ENCODE measurements at places on chromosomes 11 and 22.

GRCh38 chr11:124799348-124800225, 619 bp downstream of the MSANTD2 start:
- DNase-seq = peak; percentile 4

DNA sequence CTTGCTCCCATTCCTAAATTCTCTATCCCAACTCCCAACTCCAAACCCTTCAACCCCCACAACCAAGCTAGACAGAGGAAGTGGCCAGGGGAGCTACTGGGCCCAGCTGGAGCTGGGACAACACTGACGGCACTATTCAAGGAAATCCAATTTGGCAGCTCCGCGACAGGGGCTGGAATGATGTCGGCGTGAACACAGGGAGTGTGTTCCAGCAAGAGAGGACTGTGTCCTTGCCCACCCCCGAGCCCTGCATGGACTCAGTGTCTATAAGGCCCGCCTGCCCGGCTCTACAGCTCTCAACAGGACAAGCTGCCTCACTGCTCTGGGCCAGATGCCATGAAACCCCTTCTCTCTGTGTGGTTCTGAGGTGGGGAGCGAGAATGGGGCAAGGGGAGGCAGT, 11.3 kb downstream of the PCSK7 start:
- no peak for DNase-seq

GRCh38 chr11:71420455-71421241, 27.5 kb downstream of the DHCR7 start:
- DNase-seq = no peak

DNA sequence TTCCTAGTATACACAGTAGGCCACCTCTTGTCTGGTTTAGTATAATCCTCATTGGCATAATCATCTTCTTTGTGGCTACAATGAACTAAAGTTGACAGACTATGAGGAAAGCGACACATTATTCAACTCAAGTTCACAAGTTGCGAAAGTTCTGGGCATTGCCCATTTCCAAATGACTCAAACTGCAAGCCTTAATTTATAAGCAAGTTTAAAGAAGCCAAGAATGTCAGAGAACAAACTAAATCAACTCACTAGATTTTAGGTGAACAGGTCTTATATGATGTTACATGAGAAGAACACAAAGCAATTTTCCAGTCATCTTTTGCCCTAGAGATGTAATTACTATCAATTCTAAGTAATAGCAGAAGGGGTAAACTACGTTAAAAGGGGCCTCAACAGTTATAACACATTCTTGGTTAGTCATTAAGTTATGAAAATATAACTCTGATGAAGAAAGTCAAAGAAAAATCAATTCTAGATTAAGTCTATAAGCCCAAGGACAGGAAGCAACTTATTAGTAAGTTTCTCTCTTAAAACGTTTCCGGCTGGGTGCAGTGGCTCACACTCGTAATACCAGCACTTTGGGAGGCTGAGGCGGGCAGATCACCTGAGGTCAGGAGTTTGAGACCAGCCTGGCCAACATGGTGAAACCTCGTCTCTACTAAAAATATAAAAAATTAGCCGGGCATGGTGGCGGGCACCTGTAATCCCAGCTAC, 21.5 kb downstream of the PICALM start:
- no peak for DNase-seq

GRCh38 chr22:25741692-25742626, at the start of gene MYO18B:
MYO18B (plus strand) TSS chr22:25742188; CDS start chr22:25761093, 18,905 bp downstream.
- no peak for DNase-seq

Data from stimulated activated CD4-positive, alpha-beta T cell treated with anti-CD3 and anti-CD28 coated beads, Interleukin-1b, Interleukin-23, amount 100 ng/mL, for 1 hour (primary cell).